ENCODE measurements at places on chromosomes 2 and 18.

DNA sequence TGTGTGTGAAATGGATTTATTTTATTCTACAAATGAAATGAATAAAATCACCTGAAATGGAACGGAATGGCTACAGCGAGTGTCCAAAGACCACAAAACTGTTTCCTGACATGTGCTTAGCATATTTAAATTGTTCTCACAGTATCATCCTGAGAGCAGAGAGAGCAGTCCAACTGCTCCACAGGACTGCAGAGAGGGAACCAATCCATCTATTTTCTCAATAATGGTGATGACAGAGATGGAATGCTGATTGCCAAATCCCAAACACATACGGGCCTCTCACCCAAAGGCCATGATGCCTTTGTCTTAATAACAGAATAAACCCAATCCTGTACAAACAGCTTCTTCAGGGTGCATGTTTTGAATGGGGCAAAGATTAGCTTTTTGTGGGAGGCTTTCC, 41.1 kb downstream of the STAT1 start:
- no peak for DNase-seq

- DNase-seq = no peak
Observed at GRCh38 chr18:59842947-59843346, 56.8 kb upstream of the PMAIP1 start.

- DNase-seq = no peak
Observed at GRCh38 chr2:98914713-98915580, 21.1 kb downstream of the CRACDL start.

DNA sequence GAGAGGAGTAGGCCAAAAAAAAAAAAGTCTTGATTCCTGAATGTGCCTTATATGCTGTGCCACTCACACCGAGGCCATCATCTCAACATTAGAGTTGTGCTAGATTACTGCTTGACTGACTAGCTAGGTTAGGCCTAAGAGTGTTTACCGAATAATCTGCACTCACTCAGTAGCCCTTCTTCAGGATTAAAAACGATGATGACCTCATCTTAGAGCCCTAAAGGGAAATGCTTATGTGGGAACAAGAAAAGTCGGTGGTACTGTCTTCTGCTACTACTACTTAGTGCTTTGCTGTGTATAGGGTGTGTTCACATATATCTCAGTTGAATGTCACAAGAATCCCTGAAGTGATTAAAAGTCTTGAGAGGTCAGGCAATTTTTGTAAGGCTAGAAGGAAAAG, 54.3 kb downstream of the THOC1 start:
- DNase-seq = no peak

DNA sequence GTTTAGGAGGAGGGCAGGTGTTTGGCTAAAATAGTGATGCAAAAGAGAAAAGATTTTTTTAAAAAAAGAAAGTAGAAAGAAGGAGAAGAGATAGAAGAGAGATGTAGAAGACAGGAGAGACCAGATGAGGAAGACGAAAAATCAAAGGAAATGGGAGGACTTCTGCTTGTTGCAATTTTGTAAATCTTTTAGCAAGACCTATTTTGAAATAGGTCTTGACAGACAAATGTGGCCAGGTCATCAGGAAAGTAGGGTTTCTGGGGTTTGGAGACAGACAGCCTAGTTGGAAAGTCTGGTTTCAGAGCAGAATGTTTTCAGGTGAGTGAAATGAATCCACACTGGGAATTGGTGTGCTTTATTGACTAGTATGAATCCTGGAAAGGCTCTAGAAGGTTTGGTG, 104.5 kb upstream of the CAVIN2 start:
- DNase-seq = no peak

DNA sequence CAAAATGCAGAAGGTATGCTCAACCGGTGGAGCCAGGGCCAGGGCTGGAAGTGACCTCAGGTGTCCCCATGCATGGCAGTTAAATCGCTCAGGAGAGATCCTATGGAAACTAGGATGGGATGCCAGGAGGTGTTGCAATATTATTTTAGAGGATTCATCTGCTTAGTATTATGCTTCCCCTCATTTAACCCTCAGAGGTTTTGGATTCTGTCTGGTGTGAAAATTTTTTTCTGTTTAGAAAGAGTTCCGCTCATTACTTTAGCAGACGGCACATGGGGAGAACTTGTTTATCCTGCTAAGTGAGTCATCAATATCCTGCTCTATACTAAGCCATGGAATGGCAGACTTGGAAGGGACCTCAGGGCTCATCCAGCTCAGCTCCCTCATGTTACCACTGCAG, 42.5 kb downstream of the TRIB2 start:
- DNase-seq = no peak

GRCh38 chr18:76475450-76476194, 19.4 kb downstream of the ZNF516 start:
- no peak for DNase-seq

DNA sequence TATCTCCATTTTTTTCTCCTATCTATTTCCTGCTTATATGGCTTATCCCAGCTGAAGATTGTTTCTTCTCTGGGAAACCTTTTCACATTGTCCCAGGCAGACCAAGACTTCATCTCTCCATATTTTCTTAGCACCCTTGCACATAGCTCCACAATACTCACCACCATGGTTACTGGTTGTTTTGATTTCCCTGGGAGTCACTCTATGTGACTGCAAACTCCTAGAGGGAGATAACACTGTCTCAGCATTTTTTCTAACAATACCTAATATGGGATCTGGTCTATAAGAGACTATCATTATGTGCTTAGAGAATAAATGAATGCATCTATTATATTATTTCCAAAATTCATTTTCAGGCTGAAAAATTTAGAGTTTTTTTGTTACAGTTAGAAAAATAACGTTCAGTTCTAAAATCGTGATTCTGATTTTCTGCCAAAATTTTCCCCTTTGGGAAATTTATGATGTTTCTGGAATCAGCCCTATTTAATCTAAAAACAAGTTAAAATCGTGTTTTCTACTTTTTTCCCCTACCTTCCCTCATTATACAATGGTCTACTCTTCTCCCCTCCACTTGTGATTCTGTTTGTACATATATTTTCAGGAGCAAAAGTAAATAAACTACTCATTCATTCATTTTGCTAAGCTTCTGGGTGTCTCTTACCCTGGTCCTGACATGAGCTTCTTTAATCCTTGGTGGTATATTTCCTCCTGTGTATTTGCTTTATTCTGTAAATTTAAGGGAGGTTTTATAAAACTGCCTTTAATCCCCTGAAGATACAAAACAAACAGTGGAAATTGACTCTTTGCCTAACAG, 95.4 kb downstream of the HNMT start:
- no peak for DNase-seq

- DNase-seq = no peak
Observed at GRCh38 chr2:220000080-220000479, 372.6 kb downstream of the SLC4A3 start.

- DNase-seq = no peak
Observed at GRCh38 chr18:59624369-59624765, 72.9 kb downstream of the CCBE1 start.

DNA sequence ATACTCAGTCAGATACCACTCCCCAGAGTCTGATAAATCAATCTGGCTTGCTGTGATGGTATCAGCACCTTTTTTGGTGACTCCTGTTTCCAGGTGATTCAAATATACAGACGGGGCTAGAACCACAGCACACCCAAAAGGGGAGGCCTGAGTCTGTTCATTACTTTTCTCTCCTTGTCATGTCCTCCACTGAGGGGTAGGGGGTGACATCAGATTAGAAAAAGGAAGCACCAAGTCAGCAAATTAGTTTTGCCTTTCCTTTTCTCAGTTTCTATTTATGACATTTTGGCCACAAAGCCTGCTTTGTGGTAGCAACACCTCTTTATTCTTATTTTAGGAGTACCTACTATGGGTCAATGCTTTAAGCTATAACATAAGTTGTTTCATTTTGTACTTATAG, 127.4 kb downstream of the CCDC102B start:
- no peak for DNase-seq

- no peak for DNase-seq
Observed at GRCh38 chr18:26865557-26865956, at the start of gene AQP4. Gene AQP4, minus strand, starts transcription at chr18:26865707. Its CDS starts 18 bp downstream, at chr18:26865689.

DNA sequence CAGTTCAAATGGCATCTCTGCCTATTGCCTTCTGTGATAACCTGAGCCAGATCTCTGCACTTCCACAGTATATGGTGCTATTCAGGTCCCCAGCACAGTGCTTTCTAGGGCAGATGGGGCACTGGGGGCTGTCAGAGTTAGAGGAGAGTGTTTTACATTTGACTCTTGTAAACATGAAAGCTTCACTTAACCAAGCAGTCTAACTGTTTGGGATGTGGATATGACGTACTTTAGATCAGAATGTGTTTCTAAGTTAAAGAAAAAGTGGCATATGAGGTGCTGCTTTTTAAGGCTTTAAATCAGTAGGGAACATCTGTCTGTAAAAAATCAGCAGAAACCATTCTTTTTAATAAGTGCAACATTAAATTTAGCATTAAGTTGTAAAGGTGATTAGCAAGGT, 75.7 kb downstream of the MYO1B start:
- DNase-seq = no peak

GRCh38 chr2:235223011-235223410, 270.8 kb upstream of the AGAP1 start:
- DNase-seq = no peak

DNA sequence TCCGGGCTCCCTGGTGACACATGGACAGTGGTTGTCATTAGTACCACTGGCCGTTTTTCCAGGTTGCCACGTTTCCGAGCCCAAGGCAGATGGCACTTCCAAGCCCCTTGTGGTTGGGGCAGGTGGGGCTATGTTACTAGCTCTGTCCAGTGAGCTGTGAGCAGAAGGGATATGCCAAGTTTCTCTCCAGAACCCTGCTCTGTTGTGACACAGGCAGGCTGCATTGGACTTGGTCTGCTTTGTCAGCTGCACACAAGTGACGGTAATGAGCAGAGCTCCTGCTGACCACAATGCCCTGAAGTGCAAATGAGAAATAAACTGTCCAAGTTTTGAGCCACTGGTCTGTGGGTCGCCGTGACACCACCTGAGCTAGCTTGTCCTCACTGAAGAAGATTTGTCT, 118.8 kb downstream of the GYPC start:
- no peak for DNase-seq

DNA sequence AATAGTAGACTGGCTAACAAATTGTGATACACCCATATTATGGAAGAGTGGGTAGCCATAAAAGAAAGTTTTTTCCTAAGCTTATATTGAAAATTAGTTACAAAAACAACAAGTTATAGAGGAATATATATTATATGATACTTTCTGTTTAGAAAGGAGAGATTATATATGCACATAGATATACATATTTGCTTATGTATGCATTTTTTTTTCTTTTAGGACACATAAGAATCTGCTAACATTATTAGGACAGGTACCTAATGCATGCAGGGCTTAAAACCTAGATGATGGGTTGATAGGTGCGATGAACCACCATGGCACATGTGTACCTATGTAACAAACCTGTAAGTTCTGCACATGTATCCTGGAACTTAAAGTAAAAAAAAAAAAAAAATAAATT, 179.6 kb upstream of the KCNJ3 start:
- DNase-seq = no peak

DNA sequence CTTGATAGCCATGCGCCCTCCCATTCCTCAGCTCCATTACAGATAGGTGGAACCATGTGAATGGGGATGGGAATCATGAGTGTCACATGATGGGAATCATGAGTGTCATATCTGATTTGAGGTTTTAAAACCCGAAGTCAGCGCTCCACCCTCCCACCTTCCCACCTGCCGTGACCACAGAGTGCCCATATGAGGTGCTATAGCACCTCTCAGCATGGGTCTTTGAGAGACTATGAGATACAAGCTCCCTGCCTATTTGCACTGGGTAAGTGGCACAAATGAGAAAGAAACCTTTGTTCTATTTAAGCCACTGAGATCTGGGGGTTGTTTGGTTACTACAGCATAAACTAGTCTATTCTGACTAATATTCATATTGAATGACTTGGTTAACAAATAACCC, 78.5 kb upstream of the PTPRM start:
- DNase-seq = no peak

DNA sequence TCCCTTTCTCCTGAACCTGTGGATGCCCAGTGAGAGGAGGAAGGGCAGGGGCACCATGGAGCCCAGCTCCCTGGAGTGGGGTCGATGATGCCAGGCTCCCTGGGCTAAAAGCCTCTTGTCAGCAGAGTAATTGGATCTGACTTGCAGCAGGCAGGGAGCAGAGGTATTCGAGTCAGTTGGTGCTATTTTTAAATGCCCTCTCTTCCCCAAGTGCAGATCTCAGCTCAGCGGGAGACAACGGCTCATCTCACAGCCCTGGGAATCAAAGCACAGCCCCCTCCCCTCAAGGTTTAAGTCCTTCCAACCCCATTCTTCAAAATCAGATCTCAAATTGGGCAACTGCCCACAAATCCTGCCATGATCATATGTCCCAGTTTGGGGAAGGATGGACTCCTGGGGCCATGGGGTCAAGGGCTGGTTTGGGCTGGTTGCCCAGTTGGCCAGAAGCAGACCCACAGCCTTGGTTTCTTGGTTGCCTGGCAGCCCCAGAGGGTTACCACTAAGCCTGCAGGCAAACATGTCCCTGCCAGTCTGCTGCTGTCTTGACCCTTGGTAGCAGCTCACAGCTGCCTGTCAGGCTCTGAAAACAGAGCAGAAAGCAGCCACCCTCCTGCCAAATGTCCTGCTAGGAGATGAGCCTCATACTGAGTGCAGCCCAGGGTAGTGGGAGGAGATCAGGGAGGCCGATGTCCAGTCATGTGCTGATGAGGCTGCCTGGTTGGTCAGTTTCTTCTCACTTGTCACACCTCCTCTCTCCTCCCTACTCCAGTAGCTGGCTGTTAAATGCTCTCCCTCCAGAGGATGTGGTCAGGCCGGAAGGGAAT, 244.9 kb downstream of the LOXHD1 start:
- no peak for DNase-seq

GRCh38 chr2:71100195-71100964, 29.6 kb downstream of the MCEE start:
- no peak for DNase-seq

GRCh38 chr2:109694190-109694589, 80.0 kb downstream of the SOWAHC start:
- no peak for DNase-seq

DNA sequence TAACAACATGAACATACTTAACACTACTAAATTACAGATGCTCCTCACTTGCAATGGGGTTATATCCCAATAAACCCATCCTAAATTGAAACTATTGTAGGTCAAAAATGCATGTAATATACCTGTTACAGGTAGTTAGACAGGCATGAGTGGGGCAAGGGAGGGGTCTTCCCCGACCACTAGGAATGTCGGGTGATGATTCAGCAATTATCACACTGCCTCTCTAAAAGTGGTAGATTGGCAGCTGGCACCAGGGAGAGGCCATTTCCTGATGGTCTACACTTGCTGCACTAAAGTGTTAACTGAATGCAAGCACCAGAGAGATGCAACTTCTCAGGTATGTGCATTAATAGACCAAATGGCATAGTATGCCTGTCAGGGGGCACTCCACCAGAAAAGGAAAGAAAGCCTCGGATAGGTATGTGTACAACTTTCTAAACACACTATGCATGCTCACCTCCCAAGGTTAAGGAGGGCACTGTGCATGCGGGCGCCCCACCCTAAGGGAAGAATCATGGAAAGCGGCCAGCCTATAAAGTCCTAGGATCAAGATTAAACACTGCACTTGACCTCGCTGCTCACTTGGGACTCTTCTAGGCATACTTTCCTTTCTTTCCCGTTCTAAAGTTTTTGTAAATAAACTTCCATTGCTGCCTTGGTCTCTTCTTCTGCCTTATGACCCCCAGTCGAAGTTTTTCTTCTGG, 35.6 kb downstream of the PIGN start:
- DNase-seq = no peak

All from activated CD4-positive, CD25-positive, alpha-beta regulatory T cell (primary cell).